Liver (tissue), 10 donors: ENCODE measurements at places on chromosomes 5 and 9.

DNA sequence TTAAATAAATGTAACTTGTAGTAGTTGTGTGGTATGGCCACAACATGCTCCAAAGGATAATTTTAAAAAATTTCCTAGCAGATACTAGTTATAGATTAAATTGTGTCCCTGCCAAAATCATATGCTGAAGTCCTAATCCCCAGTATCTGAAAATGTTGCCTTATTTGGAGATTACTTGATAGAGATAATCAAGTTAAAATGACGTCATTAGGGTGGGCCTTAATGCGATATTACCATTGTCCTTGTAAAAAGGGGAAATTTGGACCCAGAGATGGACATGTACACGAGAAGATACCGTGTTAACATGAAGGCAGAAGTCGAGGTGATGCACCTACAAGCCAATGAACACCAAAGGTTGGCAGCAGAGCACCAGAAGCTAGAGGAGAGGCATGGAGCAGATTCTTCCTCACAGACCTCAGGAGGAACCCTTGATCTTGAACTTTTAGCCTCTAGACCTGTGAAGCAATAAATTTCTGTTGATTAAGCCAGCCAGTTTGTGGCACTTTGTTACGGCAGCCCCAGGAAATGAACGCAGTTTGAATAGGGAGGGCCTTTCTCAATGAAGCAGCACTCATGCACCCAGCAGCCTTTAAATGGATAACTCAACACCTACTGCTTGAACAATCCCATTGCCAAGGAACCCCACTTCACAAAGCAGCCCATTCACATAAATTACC is 148.9 kb downstream of the ARHGAP26 start:
- no peak for DNase-seq

DNA sequence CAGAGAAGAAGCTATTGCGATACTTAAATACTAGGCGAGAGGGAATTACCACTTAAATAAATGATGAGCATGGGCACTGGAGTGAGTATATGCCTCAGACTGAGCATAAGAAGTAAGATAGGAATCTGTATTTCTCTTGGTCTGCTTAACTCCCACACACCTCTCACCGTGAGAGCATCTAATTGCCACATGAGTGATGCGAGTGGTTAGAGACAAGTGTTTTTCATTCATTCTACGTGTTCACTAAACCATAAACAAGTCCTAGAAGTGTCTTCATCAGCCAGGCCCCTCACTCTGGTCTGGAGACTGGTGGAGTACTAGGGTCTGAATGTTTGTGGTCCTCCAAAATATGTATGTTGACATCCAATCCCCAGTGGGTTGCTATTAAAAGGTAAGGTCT is 150.2 kb upstream of the SLC12A2 start:
- no peak for DNase-seq

DNA sequence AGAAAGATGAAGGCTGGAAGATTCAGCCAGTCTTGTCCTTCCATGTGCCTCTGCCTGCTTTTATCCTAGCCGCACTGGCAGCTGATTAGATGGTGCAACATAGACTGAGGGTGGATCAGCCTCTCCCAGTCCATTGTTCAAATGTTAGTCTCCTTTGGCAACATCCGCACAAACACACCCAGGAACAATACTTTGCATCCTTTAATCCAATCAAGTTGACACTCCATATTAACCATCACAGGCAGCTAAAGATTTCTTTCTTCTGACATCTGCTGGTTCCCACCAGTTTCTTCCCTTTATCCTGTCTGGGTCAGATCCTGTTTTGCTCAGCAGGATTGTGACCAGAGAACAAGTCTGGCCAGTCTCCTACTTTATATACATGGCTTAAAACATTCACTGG is 276.5 kb upstream of the TYRP1 start:
- DNase-seq, result no peak

DNA sequence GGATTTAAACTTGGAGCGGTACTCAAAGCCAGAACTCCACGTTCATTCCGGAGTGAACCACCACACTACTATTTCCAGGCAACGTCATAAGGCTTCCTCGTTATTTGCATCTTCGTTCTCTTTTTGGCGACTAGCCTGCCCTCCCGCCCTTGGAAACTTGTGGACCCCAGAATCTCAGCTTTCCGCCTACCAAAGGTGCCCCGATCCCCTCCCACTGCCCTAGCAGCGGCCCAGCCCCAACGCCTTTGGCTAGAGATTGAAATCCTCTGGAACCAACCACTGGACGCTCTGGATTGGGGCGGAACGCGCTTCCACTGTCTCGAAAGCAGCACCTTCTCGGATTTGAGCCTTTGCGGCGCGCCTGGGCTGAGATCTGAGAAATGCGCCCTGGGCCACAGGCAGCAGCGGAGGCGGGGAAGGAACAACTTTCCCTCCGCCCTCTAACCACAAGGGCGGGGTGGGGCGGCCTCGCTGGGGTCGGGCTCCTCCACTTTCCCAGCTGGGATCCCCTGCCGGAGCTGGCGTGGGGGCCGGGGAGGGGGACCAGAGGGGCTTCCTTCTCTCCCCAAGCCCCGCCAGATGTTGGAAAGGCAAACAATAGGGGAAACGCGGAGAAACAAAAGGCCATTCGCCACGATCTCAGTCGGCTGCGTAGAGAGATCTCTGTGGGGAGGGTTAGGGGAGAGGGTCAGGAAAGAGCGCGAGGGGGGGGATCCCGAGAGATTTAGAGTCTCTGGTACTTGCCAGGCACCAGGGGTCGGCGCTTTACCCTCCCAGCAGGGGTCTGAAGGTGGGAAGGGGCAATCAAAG is 1.3 kb downstream of the MOB3B start:
- DNase-seq, result peak; percentile 56

DNA sequence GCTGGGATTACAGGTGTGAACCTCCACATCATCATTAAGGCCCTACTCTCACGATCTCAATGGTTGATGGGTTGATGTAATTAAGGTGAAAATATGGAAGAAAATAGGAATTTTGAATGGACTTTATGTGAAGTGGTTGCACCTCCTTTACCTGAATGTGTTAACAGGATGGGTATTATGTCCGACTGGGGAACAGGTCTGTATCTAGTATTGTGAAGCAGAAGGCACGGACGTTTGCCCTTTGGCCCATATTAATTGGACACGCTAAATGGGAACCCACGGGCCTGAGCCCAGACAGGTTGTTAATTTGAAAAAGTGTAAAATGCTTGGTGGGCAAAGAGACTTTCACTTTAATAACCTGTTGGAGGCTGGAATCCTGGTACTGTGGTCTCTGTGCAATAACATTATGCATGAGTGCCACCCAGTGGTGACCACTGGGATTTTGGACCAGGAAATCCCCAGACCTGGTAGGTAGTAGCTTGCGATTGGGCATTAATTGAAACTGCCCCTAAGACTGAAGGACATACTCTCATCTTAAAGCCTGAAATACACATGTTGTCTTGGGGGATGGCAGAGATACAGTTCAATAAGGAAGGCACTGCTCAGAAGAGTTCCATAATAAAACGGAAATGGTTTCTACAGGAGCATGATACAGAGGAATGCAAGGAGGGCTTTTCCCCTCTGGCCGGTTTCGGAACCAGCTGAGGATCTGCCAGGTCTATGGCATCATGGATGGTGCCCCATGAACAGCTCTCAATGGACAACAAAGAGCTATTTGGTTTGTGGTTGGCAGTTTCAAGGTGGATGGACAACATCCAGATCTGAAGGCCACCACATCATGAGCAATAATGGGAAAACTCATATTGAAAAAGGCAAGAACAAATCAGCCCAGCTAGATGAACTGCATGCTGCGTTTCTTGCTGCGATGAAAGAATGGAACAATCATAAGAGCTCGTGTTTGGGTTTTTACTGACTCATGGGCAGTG is 26.2 kb upstream of the BICD2 start:
- peak; percentile 79 for DNase-seq

DNA sequence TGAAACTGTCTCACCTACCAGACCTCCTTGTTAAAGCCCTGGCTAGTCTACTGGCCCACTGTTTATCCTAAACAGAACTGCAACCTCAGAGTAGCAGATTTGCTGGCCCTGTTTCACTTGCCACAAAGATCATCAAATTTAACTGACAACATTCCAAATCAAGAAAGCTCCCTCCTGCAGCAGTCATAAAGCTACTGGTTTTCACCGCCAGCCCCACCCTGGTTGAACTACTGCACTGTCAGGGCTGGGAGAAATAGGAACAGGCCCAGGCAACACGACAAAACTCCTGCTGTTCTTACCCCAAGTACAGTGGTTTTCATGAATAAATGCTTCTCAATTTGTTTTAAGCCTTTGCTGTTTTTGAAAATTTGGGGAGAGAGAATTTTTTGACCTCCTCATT is 63.0 kb downstream of the NR6A1 start:
- DNase-seq, result no peak

DNA sequence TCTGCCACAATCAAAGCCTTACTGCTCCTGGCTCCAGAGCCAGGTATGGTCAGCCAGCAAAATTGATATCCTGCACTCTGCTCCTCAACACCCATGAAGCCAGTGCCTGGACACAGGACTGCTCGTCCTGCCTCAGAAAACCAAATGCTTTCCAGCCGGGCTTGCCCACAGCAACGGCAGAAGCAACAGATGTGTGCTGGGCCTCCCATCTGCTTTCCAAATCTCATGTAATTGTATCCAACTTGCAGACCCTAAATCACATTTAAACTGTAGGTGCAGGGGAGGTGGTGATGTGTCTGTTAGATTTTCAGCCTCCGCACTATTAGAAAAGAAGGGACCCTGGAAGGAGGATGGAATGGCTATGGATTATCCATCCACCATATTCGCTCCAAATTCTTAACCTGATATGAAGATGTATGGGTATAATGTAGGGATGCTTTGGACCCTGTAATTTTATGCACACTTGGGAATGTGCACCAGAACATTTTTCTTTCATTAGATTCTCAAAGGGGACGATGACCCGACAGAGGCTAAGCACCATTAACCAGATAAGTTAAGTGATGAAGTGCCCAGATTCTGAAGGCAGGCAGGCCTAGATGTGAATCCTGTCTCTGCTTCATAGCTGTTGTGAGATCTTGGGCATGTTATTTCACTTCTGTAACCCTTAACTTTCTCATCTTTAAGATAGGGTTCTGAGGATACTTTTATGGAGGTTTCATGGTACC is 58.2 kb downstream of the EXOSC2 start:
- no peak for DNase-seq

DNA sequence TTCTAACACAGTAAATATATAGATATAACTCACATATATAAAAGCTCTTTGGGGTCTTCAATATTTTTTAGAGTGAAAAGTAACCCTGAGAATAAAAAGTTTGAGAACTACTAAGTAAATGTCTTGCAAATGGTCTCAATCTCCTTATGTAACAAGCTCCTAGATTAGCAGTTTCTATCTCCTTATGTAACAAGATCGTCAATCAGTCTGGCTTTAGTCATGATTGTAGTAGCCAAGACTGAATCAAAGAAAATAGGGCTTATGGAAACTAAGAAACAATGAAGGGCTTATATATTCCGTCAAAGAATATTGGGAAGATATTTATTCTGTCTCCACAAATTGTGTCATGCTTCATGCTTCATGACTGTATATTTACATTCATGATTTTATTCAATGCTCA is 22.4 kb upstream of the FREM1 start:
- no peak for DNase-seq

- no peak for DNase-seq
These were observed 11.3 kb downstream of the MYOZ3 start for GRCh38 chr5:150672237-150672883.

DNA sequence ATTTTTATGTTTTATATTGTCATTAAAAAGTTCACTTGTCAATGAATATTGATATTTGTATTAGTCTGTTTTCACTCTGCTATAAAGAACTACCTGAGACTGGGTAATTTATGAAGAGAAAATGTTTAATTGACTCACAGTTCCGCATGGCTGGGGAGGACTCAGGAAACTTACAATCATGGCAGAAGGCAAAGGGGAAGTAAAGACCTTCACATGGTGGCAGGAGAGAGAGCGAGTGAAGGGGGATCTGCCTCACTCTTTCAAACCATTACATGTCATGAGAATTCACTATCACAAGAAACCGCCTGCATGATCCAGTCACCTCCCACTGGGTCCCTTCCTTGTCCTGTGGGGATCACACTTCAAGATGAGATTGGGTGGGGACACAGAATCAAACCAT is 27.4 kb downstream of the SRD5A1 start:
- no peak for DNase-seq

- DNase-seq, result no peak
These were observed 14.9 kb downstream of the EXOSC3 start for GRCh38 chr9:37769995-37770394.

- no peak for DNase-seq
These were observed 480.9 kb upstream of the PAPPA start for GRCh38 chr9:115672477-115673316.

- DNase-seq, result no peak
These were observed 57.8 kb downstream of the C9orf153 start for GRCh38 chr9:86201474-86202337.

DNA sequence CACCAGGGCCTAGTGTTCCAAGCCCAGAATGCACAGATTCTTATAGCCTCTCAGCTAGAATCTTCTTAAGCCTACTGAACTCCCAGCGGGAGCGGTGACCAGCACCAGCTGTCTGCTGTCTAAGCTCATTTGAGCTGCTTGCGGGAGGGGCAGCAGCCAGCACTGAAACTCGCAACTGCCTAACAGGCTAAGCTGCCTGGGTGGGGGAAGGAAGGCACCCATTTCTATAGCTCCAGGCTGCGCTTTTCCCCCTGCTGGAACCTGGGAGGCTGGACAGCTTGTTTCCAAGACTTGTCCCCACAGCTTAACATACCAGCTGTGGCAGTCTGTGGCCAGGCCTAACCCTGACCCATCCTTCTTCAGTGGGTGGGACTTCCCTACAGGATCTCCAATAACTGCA is 512.9 kb downstream of the EFNA5 start:
- DNase-seq, result no peak

DNA sequence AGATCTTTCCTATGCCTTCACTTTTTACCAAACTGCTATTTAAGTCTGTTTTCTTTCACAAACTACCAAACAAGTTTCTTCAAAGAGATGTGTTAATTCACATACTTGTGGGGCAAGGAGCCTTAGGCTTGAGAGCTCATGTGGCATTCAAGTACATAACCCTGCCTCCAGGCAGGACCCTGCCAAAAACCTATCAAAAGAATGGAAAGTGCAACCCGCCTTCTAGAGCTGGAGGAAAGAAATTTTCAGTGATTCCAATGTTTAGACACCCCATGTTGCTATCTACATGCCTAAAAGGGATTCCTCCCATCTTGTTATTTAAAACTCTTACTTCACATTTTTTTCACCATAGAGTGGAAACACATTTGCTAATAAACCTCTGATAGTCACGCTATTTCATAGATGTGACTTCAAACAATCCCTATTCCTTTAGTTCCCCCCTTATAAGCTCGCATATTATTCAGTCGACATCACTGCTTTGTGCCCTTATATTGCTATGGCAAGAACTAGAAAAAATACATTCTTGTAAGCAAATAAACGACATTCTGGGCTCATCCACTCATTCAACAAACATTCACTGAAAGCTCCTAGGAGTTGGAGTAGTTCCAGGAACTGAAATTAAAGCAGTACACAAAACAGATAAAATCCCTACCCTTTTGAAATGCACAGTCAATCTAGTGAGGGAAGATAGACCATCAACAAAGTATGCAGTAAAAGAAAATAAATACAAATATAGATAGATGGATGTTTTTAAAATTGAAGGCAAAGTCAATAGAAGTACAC is 518.1 kb downstream of the ELAVL2 start:
- DNase-seq, result no peak
